ENCODE measurements at places on chromosomes 11 and 22.

DNA sequence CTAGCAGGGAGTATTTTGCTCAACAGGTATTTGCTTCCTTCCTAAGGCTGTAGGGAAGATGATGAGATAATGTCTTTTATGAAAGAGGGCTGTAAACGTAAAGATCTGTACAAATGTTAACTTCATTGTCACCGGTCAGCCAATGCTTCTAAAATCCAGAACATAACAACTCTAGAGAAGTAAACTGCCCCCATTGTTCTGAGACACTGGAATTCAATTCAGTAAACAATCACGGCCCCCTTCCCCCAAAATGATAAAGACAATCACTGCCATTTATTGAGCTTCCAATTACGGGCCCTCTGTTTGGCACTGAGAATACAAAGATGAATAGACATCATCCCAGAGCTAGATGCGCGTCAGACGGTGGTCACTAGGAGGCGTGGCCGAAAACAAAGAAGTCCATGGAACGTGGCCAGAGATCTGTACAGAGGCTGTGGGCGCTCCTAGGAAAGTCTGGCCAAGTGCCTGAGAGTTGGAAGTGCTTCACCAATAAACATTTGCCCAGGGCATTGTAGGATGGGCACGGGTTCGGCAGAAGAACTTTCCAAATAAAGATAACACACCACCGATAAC, 576 bp downstream of the TMEM258 start:
- DNase-seq = peak; percentile 59

GRCh38 chr22:40070701-40071100, 75.9 kb downstream of the FAM83F start:
- DNase-seq = no peak

- no peak for DNase-seq
Observed at GRCh38 chr11:109153836-109154235, 268.2 kb upstream of the C11orf87 start.

- DNase-seq = no peak
Observed at GRCh38 chr22:33110562-33111163, 52.5 kb upstream of the SYN3 start.

DNA sequence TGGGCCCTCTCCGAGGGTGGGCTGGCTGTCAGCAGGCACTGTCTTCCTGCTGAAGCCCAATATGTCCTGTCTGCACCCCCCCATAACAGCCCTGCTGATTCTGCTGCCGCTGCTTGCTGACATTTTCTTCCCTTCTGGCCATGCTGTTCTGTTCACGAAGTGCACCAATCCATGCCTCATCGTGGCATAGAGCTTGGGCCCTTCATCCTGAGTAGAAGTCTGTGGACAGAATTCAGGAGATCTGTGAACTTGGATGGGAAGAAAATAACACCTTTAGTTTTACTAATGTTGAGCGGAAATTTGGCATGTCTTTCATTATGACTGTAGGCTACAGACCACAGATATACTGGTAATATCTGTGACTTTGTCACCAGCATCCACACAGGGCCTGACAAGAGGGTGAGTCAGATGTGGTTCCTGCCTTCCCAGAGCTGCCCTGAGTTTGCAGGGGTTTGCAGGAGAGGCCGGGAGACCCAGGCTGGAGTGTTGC, 14.1 kb upstream of the KIAA0930 start:
- DNase-seq = no peak

- no peak for DNase-seq
Observed at GRCh38 chr22:28930357-28931007, 47.1 kb downstream of the ZNRF3 start.

GRCh38 chr11:130531061-130531460, 82.6 kb downstream of the ADAMTS15 start:
- no peak for DNase-seq

DNA sequence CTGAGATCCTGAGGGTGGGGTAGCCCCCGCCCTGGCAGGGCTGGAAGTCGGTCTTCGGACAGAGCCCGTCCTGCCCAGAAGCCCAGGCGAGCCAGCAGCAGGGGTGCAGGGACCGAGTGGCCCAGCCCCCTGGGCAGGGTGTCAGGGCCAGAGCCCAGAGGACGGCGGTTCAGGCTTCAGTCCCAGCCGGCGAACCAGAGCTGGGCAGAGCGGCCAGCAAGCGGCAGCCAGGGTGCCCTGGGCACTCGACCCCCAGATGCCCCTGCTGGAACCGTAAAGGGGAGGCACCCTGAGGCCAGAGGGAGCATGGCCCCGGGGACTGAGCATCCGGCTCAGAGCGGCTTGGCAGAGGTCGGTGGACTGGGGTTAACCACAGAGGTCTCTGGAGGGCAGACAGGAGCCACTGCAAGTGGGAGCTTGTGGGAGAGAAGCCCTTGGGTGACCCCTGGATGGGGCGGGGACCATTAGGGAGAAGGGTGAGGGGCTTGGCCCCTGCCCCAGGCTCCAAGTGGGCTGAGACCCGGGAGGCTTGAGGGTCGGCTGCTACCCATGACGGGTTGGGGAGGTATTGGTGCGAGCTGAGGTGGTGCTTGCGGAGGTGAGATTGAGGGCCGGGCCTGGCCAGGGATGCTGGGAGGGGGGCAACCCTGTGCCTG, 15.9 kb downstream of the LSP1 start:
- no peak for DNase-seq

DNA sequence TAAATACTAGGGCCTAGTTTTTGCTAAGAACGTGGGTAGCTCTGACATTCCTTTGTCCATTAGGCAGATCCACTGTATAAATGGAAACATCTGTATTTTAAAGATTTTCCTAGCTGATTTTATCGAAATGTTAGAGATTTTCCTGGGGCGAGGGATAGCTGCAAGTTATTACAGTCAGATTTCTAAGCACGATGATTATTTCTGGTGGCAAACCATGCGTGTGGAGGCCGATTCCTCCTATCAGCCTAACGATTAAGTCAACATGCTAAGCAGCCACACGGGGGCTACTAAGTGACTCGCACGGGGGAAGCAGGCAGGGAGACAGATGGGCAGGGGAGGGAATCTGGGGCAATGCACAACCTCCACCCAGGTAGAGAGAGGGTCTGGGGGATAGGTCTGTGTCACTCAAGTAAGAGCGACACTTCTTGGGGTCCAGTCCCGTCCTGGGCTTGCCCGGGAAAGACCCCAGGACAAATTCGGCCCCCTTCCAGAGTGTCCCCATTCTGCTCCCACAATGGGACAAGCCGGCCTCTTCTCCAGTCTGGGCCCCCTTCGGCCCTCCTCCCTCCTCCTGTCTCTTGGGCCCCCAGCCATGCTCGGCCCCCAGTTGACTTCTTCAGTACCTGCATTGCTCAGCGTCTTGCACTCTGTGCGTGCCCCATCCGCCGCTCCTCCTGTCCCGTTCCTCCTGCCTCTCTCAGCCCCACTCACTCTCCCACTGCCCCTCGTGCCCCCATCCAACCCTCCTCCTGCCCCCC, 571 bp downstream of the C11orf24 start:
- DNase-seq = peak; percentile 85

DNA sequence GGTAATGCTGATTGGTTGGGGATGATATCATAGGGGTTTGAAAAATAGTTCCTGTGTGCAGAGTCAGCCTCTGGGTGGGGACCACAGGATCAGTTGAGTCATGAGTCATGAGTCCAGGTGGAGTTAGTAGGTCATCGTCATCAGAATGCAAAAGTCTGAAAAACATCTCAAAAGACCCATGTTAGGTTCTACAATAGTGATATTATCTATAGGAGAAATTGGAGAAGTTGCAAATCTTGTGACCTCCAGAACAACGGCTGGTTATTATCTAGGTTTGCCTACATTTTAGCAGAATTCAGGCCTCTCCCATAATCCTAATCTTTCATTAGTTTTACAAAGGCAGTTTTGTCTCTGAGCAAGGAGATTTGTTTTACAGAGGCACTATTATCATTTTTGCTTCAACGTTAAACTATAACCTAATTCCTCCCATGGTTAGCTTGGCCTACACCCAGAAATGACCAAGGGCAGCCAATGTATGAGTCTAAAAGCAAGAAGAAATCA, 38.9 kb downstream of the MS4A2 start:
- no peak for DNase-seq

DNA sequence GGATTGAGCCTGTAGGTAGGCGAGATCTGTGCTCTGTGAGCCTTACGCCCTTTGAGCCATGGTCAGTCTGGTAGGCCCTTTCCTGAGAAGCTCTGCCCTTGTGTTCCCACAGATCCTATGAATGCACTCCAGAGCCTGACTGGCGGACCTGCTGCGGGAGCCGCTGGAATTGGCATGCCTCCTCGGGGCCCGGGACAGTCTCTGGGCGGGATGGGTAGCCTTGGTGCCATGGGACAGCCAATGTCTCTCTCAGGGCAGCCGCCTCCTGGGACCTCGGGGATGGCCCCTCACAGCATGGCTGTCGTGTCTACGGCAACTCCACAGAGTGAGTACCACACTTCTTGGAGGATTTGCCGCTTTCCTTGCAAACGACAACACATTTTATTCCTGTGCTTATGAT, 47.4 kb downstream of the MED15 start:
- DNase-seq = no peak

GRCh38 chr11:37313266-37313665, 715.2 kb upstream of the RAG2 start:
- DNase-seq = no peak

DNA sequence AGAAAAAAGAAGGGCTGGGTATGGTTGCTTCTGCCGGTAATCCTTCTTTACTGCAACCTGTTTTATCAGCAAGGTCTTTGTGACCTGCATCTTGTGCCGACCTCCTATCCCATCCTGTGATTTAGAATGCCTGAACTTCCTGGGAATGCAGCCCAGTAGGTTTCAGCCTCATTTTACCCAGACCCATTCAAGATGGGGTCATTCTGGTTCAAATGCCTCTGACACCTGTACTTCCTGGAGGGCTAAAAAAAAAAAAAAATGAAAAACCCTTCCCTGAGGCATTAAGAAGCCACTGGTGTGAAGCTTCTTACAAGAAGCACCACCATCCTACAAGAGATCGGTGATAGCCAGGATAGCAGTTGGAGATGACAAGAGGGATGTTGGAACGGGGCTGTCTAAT, 54.6 kb upstream of the TREH start:
- DNase-seq = no peak

DNA sequence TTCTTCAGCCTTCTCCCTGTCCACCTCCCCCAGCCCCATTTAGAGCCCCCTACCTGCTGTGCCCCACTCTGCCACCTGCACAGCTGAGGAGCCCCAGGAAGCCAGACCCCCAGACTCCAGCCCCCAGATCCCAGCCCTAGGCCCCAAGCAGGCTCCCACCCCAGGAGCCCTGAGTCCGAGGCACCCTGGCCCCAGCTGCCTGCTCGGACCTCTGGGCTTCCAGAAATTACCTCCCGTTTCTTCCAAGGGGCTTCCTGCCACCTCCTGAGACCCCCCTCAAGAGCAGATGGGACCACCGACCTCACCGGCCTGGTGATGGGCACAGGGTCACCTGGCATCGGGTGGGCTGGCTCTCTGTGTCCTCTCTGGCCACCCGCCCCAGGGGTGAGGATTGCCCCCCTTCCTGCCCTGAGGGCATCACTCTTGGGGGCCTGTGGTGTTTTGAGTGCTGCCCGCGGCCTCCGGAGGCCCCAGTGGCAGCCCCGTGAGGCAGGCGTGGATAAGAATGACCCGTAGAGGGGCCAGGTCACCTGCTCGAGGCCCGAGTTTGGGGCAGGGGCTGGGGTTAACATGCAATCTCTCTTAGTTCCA, 18.3 kb upstream of the TALDO1 start:
- DNase-seq = no peak

GRCh38 chr11:79025622-79026021, 415.2 kb downstream of the TENM4 start:
- no peak for DNase-seq

DNA sequence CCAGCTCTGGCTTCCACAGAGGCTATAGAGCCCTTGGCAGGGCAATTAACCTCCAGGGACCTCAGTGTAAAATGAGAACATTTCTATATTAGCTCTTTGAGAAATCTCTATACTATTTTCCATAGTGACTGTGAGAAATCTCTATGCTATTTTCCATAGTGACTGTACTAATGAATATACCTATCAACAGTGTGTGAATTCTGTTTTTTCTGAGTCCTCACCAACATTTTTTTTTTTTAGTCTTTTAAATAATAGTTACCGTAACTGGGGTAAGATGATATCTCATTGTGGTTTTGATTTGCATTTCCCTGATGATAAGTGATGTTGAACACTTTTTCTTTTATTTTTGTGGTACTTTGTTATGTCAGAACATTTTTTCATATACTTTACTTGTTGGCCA, 7.0 kb upstream of the MTNR1B start:
- DNase-seq = no peak

DNA sequence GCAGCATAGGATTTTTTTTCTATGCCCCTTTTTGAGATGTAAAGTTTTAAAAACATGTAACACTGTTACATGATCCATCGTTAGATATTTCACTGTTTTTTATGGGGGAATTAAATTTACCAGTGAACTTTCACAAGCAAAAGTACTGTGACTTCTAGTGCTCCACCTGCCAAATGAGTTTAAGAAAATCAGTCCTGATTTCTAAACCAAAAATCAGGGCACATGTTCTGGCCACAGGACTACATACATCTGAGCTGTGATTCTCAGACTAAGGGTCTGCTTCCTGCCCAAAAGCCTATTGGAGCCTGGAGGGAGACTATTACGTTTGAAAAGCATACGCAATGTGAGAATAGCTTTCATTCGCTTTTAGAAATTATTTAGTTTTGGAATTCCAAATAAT, 22.5 kb downstream of the TMPRSS13 start:
- no peak for DNase-seq

DNA sequence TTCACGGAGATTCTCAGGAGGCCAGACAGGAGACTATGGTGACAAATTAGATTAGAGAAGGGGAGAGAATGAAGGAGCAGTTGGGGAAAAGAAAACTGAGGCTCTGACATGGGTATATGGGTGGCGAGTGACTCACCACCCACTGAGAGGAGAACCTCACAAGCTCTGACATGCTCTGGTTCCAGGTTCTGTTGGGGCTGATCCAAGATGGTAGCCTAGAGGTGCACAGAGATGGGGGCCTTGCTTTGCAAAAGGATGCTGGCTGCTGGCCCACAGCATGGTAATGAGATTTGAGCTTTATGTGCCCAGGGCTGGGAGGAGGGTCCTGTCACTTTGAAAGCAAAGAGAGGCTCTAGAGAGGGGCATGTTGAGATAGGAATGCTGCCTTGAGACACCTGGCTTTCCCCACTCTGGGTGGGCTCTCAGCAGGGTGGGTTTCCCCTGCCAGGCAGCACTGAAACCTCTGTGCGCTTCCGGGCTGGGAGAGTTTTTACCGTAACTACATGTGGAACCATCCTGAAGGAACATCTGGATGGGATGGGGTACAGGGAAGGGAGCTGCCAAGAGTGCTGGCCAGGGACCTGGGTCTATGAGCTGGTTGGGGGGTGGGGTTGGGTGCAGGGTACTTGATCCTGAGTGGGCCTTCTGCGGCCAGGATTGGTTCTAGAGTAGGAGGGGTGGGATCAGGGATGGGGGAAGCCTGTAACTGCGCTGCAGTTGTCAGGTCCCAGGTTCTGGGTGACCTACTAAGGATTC, 1.2 kb upstream of the GRK2 start:
- DNase-seq = no peak

- DNase-seq = no peak
Observed at GRCh38 chr11:19735909-19736498, 23.4 kb downstream of the NAV2 start.

- no peak for DNase-seq
Observed at GRCh38 chr11:103904324-103904667, 132.1 kb upstream of the DDI1 start.

- DNase-seq = peak; percentile 98
Observed at GRCh38 chr22:41367039-41367679, 14.6 kb upstream of the TEF start.
